Activated CD4-positive, CD25-positive, alpha-beta regulatory T cell treated with anti-CD3 and anti-CD28 coated beads, Interleukin-2, amount 50 U/mL, for 16 hours (primary cell): ENCODE measurements at places on chromosomes 6 and 20.

- no peak for DNase-seq
These were observed 614.9 kb downstream of the CDH26 start for GRCh38 chr20:60573003-60573680.

GRCh38 chr6:39634646-39635341, 90.4 kb downstream of the KIF6 start:
- DNase-seq, result no peak

GRCh38 chr6:161254464-161255253, 19.2 kb downstream of the AGPAT4 start:
- DNase-seq, result no peak

GRCh38 chr20:20375862-20376261, 8.0 kb downstream of the INSM1 start:
- DNase-seq, result no peak

GRCh38 chr20:48826883-48827771, 672 bp downstream of the PREX1 start:
- DNase-seq, result no peak

DNA sequence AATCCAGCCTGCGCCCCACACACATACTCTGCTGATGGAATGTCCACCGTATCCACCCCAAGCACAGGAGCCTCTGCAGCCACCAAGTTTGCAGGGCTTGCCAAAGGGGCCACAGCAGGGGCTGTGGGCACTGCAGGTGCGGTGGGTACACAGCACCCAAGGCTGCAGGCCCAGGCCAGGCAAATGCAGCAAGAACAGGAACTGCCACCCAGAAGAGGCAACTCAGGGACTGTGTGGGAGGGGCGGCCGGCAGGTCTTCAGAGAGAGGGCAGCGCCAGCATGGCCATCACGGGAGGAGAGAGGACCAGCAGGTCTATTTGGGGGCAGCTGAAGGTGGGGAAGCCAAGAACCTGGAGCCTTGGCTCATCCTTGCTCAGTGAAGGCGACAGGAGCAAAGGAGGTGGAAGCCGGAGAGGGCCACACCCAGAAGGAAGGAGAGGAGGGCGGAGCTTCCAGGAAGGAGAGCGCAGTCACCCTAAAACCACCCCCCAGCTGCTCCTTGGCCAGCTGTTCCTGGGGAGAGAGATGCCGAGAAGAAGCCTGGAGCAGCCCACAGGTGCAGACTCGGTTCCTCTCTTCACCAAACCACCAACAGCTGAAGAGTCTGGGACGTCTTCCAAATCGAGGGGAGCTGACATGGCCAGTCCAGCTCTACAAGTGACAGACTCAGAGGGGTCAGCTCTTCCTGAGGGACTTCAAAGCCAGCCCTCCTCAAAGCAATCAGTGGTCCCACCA, 265.1 kb upstream of the CDYL start:
- DNase-seq, result no peak

GRCh38 chr6:91135406-91136103, 548.7 kb upstream of the MAP3K7 start:
- no peak for DNase-seq

DNA sequence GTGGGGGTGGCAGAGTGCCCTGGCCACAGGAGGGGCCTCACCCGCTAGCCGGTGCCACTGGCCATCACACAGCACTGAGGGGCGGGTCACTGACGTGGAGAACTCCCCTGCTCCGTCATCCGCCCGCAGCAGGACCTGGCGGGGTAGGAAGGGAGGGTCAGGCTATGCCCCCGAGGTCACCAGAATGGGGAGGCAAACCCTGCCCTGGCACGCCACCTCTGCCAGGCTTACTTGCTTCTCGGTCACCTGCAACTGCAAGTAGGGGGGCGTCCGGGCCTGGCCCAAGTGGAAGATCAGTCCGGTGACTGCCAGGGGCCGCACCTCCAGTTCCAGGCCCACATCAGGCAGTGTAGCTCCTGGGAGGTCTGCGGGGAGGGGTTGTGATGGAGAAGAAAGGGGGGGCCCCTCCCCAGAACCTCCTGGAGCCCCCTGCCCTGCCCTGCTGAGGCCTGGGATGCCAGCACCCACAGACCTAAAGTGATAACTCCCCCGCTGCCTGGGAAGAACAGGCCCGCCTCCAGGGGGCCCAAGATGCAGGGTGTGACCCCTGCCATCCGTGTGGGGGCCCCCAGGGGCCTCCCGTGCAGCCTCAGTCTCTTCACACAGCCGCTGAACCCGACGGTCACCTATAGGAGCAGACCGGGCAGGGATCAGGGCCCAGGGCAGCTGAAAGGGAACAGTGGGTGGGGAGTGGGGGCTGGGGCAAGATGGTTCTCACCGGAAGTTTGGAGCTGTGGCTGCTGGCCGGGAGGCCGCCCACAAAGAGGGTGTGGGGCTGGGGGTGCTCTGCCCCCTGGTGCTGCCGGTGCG, 7.4 kb downstream of the ADRM1 start:
- no peak for DNase-seq

DNA sequence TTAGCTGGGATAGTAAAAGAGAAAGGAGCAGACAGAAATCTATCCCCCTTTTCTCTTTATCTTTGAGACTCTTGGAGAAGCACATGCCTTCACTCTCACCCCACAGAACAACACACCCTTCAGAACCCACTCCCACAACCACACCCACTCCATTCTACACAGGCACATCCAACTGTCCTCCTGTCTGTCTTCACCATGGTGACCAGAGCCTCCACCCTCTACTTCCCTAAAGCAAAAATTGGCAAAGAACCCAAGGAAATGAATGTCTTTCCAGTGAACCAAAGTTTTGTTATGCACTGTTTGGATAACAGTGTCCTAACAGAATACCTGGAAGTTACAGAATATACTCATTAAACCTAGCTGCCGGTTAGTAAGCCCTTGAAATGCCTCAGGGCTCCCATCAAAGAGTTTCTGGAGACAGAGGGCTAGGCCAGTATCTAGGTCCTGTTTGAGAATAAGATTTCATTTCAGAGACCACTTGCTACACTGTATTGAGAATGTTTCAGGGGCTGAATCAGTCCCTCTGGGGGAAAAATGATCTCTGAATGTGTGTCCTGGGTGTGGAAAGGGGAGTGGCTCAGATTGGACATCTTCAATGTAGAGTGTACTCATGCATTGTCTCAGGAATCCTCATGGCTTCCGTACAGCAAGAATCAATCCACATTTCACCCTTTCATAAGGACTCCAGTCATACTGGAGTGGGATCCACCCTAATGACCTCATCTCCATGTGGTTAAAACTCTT, 101.1 kb downstream of the LY86 start:
- DNase-seq, result no peak
